ENCODE measurements at places on chromosomes 5 and 9.

DNA sequence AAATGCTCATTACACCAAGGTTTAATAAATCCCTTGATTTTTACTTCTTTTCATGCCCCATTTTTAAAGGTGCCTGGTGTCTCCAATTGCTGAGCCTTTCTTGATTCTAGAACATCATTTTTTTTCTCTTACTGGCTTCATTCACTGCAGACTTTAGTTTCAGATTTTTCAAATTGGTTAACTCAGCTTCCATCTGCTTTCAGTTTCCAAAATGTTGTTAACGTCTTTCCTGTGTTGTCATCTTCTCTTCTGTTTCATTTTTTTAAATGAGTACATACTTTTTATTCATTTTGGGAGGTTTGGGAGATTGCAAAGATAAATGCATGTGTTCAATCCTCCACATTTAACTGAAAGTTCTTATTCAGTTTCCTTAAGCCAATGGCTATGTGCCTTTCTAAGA, 126.4 kb upstream of the CCNG1 start:
- DNase-seq = no peak

GRCh38 chr9:122016309-122016708, 76.8 kb downstream of the TTLL11 start:
- DNase-seq = no peak

DNA sequence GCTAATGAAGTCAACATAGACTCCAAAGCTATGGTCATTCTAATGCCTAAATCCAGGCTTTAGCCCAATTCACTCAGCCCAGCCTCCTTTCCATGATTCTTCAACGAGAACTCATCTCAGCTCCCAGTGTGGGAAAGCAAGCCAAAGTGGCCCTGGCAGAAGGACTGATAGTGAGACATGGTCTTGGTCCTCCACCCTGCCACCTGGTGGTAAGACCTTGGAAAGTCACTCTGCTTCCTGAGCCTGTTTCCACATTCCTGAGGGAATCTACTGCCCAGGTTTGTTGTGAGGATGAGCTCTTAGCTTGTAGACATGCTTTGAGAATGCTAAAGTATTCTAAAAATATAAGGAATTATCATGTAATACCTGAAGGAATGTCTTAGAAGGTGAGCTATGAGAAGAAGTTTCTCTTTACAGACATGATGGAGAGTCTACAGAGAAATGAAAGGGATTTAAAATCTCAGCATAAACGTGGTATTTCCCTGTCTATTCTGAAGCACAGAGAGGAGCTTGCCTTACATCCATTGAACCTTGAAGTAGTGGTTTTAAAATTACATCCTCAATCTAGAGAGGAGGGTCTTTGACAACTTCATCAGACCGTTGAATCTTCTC, 173.5 kb downstream of the TRIM32 start:
- no peak for DNase-seq

DNA sequence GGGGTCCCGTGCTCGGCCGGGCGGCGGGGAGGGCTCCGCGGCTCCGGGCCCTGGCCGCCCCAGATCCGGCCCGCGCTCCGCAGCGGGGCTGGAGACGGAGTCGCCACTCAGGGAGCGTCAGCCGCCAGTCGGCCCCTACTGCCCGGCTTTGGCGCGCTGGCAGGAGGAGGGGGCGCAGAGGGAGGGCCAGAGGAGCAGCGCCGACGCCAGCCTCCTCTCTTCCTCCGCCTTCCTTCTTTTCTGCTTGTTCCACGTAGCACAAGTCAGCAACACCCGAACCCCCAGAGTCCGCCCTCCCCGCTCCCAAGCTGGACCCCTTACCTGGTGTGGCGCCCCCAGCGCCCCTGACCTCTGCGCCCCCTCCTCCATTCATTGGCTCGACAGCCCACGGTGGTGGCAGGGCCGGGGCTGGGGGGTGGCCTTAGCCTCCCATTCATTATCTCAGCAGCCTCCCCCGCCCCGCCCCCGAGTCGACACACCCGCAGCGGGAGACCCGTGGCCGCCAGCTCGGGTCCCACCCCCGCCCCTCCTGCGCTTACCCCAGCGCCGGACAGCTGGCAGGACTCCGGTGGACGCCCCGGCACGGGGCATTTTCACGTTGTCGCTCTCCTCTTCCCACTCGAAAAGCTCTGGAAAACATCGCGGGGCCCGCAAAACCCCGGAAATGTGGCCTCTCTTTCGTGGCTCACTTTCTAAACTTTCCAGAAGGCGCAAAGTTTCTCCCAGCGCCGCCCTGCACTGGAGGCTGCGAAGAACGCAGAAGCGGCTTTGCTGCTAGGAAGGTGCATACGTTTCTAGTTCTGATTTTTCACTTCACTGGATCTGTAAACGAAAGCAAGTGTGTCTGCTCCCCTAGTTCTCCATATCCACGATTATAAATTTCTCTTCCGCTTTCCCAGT, at the start of gene LPAR1:
TSS of gene LPAR1 (minus strand) at position 140 of the 900 bp plus-strand sequence. CDS start 66,353 bp downstream, outside the sequence.
- no peak for DNase-seq

GRCh38 chr9:89078421-89078820, 87.2 kb downstream of the S1PR3 start:
- no peak for DNase-seq

DNA sequence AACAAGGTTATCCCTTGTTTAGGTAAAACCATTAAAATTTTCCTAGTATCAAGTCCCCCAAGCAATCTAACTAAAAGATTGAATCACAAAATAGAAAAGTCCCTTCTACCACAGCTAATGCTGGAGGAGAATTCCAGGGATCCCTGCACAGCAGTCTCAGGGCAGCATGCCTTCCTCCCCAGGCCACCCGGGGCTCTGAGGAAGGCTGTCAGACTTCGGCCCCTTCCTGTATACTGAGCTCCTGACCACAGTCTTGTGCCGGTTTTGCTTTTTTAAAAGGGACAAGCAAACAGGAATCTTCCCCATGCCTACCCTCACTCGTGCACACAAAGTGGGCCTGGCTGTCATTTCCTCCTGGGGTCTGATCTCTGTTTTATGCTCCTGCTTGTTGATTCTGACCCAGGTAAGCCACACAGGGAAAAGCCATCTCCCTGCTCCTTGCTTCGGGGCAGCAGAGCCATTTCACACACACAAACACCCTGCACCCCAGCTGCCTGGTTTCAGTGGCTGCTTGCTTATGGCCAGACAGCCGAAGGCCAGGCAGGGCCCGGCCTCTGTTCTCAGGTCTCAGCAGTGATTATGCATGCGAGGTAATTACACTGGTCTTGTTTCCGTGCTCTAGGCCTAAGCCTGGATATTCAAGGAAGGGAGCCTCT, 211.9 kb downstream of the NXNL2 start:
- DNase-seq = no peak

DNA sequence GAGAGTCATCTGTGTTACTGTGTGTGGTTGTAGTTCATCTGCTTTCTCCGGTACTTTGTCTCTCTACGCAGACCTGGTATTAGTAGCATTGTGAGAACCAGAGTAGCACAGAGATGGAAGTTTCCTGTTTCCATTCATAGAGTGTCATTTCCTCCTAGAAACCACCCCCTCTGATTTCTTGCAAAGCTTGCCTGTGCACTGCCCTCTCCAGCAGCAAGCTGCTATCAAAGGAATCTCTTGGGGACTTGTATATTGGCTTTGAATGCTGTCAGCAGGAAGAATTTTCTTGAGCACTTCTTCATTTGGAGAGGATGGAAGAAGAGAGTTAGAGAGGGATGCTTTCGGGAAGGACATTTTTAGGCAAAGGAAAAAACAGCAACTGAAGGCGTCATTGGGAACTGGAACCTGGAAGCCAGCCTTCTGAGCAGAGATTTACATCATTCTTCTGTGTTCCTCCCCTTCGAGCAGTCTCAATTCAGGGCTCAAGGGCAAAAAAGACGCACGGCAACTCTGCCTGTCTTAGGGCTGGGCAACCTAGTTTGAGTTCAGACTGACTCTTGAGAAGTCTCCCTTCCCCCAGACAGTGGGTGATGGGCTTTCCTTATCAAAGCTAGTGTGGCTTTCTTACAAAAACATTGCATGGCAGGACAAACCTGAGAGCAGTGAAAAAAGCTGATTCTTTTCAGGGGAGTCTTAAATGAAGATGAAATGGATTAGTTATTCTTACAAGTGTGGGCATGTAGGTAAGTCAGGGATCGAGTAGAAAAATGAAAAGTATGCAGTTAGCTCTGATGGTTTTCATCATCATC, 226.3 kb downstream of the AOPEP start:
- DNase-seq = no peak

- DNase-seq = no peak
Measured at GRCh38 chr5:134227259-134227658, 1.4 kb upstream of the PPP2CA start.

GRCh38 chr5:98455665-98456064, 317.8 kb upstream of the RGMB start:
- DNase-seq = no peak

GRCh38 chr5:137954131-137954879, 65.0 kb downstream of the PKD2L2 start:
- DNase-seq = peak; percentile 12

DNA sequence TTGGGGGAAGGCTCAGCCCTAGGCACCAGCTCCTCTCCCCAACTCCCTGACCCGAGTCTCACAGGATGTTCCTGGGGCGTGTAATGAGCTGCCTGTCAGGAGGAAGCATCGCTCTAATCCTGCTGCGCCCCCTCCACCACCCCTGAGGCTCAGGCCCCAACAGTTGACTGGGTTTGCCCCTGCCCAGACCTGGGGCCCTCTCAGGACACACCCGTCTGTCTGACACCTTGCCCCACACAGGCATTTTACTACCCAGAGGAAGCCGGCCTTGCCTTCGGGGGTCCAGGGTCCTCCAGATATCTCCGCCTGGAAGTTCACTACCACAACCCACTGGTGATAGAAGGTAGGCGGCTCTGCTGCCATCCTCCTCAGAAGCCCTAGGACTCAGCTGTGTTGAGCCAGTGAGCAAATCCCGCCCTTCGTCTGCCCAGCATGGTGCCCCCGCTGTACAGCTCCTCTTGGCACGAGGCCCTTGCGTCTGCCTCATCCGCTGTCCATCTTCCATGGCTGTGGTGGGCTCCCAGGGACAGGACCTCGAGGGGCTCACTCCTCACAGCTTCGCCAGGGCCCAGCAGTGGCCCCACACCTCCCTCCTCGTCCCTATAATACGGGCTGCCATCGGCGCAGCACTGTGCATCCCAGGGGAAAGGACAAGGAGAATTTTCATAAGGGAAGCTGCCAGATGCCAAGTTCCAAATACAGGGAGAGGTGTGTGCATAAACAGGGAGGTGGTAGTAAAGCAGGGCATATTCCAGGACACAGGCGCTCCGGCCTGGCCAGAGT, 8.0 kb downstream of the DBH start:
- no peak for DNase-seq

DNA sequence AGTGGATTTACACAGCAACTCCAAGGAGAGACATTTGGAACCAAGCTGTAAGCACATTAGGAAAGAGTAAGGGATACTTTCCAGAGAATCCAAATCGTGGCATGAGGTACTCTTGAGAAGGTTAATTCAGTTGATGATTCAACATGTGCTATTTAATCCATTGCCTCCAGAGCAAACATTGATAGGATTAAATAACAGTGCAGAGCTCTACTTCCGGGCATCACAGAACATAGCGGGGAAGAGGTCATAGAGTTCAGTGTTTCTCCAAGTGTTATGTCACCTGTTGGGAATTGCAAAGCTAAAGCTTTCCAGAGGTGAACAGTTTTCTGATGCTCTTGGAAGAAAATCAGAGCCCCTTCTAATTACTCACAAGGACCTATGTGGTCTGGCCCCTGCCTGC, 127.5 kb downstream of the PPP2R2B start:
- DNase-seq = no peak

DNA sequence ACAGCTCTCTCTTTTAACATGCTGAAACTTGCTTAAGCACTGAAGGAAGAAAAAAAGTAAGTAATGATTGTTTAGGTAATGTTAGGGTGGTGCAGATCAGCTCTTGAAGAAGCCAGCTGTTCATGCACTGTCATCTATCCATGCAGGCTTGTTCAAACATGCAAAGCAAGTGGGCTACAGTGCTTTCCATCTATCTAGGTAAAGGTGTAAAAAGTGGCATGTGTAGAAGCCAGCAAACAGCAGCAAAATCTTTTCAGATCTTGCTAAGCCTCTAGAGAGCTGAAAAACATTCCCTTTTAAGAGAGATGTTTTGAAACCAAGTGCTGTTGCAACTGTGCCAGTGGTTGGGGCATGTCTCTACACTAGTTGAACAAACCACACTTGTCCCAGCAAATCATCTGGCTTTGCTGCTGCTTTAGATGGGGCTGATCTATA, 214.4 kb downstream of the EFNA5 start:
- DNase-seq = no peak

GRCh38 chr9:96289392-96289791, 12.6 kb downstream of the HSD17B3 start:
- DNase-seq = no peak

- no peak for DNase-seq
Measured at GRCh38 chr9:17802249-17802857, 223.5 kb downstream of the SH3GL2 start.

GRCh38 chr5:149881069-149881622, 63.4 kb downstream of the PDE6A start:
- no peak for DNase-seq

DNA sequence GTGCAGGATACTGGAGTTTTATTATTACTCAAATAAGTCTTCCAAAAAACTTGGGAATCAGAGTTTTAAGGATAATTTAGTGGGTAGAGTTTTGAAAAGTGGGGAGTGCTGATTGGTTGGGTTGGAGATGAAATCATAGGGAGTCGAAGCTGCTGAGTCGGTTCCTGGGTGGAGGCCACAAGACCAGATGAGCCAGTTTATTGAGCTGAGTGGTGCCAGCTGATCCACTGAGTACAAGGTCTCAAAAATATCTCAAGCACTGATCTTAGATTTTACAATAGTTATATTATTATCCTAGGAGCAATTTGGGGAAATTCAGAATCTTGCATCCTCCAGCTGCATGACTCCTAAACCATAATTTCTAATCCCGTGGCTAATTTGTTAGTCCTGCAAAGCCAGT, 804.9 kb upstream of the SEMA6A start:
- no peak for DNase-seq

DNA sequence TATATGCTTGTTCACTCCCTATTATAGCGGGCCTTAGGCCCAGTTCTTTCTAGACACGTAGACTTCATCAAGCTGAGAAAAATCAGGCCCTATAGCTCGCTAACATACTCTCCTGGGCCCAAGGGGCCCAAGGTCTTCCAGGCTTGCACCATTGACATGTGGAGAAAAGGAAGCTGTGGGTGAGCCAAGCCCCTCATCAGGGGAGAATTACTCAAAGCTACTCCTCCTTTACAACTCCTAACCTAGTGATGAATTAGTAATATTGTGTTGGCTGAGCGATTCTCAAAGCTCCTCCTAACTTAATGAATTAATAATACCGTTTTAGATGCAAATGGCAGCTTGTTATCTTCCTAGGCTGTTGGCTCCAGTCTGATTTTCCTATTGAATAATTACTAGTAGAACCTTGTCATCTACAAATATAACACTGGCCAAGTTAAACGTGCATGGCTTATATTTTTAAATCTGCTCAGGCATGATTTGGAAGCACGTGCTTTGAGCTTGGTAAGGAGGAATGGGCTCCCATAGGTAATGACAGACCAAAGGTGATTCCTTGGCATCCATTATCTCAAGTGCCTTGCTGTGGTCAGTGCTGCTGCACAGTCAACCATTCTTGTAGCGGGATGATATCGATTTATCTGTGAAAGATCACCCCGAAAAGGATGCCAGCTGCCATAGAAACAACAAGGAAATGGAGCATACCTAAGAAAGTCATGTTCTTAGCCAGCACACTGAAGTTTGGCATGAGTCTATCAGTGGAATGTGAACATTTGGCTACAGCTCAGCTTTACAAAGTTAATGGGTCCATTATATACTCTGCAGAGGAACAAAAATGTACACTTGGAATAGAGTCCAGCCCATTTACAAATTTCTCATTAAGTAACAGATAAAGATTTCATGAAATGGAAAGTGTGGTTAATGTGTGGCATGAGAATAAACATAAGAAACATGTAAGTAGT, 23.8 kb downstream of the LVRN start:
- no peak for DNase-seq

- no peak for DNase-seq
Measured at GRCh38 chr9:122239722-122240121, 11.0 kb upstream of the LHX6 start.

- DNase-seq = no peak
Measured at GRCh38 chr5:116892993-116893392, 318.4 kb upstream of the SEMA6A start.

All from SK-N-MC (cell line).